ENCODE measurements at places on chromosomes 2 and 18.

- no peak for DNase-seq
Measured at GRCh38 chr2:164023896-164024295, 288.1 kb upstream of the FIGN start.

GRCh38 chr18:46915800-46916550, 1.3 kb downstream of the PIAS2 start:
- DNase-seq = peak; percentile 29

DNA sequence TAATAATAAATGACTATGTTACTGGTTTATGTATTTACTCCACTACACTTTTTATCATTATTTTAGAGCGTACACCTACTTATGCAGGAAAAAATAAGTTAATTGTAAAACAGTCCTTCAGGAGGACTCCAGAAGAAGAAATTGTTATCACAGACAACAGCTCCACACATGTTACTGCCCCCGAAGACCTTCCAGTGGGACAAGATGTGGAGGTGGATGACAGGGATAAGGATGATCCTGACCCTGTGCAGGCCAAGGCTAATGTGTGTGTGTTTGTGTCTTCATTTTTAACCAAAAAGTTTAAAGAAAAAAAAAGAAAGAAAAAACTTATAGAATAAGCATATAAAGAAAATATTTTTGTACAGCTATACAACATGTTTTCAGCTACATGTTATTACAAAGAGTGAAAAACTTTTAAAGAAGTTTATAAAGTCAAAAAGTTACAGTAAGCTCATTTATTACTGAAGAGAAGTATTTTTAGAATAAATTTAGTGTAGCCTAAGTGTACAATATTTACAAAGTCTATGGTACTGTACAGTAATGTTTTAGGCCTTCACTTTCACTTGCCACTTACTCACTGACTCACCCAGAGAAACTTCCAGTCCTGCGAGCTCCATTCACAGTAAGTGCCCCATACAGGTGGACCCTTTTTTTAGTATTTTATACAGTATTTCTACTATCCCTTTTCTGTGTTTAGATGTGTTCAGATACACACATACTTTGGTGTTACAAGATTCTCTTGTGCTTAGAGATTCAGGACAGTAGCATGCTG, 7.5 kb downstream of the TGFBRAP1 start:
- DNase-seq = no peak

DNA sequence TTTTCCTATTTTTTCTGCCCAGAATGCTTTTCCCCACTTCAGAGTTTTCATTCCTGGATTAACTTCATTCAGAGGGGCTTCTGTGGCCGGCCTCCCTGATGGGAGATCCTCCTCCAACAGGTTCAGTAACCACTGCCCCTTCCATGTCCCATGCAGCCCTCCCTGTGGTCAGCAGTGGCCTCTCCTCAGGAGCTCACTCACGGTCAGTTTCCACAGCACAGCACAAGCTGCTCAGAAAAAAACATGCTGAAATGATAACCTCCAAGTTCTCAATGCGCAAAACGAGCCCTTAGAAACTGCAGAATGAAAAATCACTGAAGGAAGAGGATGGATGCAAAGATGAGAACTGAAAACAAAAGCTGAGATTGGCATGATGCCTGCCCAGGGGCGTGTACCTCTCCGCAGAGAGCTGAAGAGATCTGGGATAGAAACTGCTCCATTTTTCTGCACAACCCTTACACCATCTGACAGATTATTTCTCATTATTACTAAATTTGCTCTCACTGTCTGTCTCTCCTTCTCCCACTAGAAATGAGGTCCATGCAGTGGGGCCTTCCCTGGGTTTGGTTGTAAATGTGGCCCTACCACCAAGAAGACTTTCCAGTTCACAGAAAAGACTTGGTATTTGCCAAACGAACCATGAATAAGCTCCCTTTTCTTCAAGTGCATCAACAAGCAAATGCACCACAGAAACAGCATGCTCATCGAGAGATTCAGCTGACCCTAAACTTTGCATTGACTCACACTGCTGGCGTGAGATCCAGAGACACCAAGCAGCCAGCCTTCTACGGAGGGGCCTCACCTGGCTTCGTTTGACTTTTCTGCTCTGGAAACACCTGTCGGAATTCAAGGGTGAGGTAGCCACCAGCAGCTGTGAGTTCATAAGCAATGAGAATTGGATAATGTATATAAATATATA, 51.5 kb downstream of the TMEM18 start:
- DNase-seq = no peak

GRCh38 chr2:232883116-232883721, 13.2 kb downstream of the SNORC start:
- no peak for DNase-seq

GRCh38 chr2:204364860-204365535, 180.3 kb upstream of the PARD3B start:
- DNase-seq = no peak

DNA sequence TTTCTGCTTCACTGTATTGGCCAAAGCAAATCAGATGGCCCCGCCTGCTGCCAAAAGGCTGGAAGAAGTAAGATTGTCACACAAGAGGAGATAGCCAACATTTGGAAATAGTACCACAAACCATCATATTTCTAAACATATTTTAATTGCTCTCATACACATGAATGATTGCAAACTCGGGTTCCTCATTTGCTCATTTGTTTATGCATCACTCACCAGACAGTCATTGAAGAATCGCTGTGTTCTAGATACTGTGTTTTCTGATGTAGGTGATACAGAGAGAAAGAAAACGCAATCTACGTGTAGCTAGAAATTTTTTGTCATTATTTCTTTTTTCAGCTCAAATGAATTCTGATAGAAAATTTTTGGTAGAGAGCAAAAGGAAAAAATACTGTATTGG, 1103.4 kb downstream of the TSN start:
- no peak for DNase-seq

GRCh38 chr18:30234755-30235154, 807.8 kb downstream of the DSC3 start:
- no peak for DNase-seq

DNA sequence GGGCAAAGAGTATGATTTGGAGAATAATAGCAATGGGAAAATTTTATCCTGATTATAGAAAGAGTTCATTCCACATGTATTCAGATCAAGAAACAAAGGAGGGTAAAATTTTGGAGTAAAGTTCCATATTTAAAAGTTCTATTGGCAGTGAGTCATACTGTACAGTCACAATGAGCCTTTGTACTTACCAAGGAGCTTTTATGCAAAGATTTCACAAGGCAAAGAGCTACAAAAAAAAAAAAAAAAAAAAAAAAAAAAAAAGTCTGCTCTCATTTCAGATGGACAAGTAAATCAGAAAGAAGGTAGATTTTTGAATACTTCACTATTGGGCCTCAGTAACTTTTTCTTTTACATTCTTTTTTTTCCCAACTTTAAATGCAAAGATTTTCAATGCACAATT, 1802.2 kb upstream of the PIK3C3 start:
- DNase-seq = no peak

DNA sequence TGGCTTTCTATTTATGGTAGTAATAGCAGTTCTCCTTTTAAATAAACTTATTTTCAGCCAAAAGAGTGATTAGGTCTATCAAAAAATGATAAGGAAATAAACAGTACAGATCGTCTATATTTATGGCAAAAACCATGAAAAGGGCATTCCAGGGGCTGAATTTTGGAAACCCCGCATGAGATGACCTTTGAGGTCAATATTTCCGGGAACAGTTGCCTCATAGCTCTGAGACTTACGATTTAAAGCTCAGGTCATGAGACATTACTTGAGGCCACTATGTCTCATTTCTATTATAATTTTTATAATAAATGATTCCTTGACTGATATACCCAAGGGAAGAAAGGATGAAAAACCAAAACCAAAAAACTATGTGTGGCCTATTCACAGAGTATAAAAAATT, 101.1 kb downstream of the LDLRAD4 start:
- DNase-seq = no peak

GRCh38 chr2:134917888-134918525, 615 bp upstream of the CCNT2 start:
- peak; percentile 94 for DNase-seq

DNA sequence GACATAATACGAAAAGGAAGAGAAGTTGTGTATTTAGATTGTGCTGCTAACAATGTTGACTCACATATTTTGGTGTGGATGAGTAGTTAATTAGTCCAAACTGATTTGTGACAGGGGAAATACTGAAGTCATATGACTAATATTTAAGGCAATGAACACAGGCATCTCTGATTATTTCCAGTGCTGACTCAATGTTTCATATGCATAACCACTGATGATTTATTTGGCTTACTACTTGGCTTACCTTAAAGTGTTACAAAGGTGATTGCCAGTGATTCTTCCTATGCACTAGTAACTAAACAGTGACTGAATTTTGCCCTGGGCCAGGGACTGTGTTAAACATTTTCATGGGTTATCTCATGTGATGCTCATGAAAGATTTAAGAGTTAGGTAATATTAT, 722.6 kb downstream of the METTL4 start:
- no peak for DNase-seq

- DNase-seq = peak; percentile 15
Measured at GRCh38 chr2:205814039-205814364, 131.7 kb downstream of the NRP2 start.

DNA sequence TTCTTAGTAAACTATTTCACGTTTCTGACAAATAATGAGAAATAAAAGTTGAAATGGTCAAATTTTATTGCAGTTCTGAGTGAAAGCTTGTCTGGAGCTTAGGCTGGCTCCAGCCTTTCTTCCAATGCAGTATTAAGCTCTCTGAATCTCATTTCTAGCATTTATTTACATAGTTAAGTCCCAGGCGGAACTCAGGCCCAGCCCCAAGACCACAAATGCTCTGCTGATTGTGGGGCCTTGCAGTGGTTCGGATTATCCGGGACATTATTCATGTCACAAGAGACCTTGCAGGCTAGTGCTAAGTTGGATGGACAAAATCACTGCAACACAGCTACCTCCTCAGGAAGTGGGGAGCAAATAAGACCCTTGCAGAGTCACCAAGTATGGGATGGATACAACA, 2009.3 kb upstream of the CELF4 start:
- DNase-seq = no peak

DNA sequence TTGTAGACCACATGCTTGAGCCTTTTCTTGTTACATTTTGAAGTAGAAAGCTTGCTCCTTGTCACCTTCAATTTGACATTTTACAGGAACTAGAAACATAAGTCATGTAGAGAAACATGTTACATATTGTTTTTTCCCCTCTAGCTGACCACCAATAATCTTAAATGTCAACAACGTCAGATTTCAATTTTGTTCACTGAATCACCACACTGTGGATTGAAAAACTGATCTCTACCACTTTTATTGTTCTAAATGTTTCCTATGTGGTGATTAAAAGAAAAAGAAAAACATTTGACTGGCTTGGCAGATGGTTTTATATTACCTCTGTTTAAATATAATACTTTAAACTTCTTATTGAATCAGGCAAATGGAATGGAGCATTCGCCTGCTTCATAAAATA, 87.7 kb downstream of the DSEL start:
- no peak for DNase-seq

DNA sequence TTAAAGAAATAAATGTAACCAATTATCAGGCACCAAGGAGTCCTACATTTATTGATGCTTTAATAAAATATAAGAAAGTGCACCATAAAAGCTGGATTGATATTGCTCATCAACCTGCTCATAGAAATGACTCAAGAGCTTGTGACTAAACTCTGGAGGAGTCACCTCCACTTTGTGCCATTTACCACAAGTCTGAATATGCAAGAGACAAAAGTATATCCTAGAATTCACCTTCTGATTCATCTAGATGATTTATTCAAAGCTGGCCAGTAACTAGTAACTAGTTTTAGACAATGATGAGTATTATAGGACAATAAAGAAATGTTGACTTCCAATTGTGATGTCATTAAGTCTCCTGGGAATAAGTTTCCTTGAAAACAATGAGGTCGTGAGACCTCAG, 146.0 kb upstream of the SOX11 start:
- DNase-seq = no peak

- no peak for DNase-seq
Measured at GRCh38 chr2:145638675-145639074, 1118.8 kb upstream of the ZEB2 start.

Measured in NCI-H1105 treated with DMSO at 0.1 percent for 48 hours (cell line).